Mesendoderm (in vitro differentiated cells): ENCODE measurements at places on chromosomes 6 and 20.

GRCh38 chr20:7712661-7713060 is 227.6 kb downstream of the HAO1 start:
- no peak for DNase-seq

GRCh38 chr20:32672982-32673851 is 524 bp downstream of the C20orf203 start:
- DNase-seq, result no peak

- no peak for DNase-seq
These were observed 805.7 kb downstream of the KIF16B start for GRCh38 chr20:15767586-15767985.

DNA sequence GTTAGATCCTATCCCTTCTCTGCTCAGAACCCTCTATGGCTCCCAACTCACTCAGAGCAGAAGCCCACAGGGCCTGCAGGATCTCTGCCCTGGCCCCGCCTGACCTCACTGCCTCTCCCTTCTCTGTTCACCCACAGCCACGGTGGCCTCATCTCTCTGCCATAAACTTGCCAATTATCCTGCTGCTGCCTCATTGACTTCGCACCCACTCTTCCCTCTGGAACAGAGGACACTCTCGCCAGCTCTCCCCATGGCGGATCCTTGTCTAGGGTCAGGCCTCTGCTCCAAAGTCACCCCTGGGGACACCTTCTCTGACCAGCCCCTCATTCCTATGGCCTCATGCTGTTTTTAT is 86.4 kb downstream of the CEBPB start:
- no peak for DNase-seq

DNA sequence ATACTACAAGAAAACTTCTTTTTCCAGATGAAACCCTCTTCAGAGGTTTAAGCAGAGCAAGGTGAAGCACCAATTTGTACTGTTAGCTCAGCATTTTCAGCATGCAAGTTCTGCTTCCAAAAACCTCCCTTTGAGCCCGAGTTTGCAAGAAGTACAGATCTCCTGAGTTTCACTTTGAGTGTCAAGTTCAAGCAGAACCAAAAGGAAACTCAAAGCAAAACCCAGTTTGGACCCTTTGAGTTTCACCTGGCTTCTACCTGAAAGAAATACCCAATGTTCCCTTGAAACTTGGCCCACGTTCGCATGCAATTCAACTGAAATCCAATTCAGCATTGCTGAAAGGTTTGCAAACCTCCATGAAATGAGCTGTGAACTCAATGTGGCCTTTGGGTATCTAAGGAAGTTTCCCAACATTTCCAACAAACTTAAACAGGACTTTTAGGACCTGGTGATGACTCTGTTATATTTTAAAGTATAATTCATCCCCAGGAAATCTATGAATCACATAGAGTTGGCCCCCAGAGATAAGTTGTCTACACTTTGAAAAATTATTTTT is 62.9 kb upstream of the HBS1L start:
- no peak for DNase-seq

- no peak for DNase-seq
These were observed 3.4 kb upstream of the ZHX3 start for GRCh38 chr20:41320976-41321375.

DNA sequence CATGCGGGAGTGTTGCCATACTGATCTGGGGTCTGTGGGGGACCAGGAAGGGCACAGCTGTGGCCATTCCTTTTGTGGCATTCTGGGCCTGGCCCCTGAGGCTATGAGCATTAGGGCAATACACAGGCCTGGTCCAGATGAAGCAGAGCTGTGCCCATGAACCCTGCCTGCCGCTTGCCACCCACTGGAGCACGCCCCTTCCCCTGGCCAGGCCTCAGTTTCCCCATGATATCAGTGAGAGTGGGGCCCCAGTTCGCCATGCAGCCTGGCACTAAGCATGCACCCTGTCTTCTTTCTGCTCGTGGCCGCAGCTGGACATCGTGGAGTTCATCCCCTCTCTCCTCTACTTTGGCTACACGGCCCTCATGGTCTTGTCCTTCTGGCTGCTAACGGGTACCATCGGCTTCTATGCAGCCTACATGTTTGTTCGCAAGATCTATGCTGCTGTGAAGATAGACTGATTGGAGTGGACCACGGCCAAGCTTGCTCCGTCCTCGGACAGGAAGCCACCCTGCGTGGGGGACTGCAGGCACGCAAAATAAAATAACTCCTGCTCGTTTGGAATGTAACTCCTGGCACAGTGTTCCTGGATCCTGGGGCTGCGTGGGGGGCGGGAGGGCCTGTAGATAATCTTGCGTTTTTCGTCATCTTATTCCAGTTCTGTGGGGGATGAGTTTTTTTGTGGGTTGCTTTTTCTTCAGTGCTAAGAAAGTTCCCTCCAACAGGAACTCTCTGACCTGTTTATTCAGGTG is 42.4 kb downstream of the PLAGL2 start:
- DNase-seq, result no peak

- no peak for DNase-seq
These were observed 299.5 kb downstream of the PAX1 start for GRCh38 chr20:22004946-22005345.

DNA sequence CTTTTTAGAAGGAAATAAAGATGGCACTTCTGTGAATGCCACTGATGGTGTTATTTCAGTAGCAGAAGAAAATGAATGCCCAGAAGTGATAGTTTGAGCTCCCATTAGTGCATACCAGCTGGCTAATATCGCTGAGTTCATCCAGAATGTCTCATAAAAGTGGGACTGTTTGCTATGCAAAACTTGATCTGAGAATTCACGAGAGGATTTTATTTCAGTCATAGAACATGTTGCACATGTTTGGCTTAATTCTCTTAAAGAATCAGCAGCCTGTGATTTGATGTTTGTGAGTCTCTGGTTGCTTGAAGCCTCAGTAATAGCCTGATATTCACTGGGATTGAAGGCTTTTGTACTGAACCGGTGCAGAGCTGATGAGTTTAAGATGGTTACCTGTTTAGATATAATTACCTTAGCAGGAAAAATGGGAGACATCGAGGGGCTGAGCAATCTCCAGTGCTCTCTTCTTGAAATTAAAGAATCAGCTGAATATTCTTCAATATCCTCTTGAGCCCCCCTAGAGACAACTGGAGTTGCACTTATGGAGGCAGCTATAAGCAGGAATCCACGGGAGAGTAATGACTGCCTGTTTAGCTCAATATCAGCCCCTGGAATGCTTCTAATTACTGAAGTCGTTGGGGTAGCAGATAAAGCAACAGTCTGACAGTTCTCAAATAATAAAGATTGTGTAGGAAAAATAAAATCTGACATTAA is 955.5 kb downstream of the PHF3 start:
- DNase-seq, result no peak

DNA sequence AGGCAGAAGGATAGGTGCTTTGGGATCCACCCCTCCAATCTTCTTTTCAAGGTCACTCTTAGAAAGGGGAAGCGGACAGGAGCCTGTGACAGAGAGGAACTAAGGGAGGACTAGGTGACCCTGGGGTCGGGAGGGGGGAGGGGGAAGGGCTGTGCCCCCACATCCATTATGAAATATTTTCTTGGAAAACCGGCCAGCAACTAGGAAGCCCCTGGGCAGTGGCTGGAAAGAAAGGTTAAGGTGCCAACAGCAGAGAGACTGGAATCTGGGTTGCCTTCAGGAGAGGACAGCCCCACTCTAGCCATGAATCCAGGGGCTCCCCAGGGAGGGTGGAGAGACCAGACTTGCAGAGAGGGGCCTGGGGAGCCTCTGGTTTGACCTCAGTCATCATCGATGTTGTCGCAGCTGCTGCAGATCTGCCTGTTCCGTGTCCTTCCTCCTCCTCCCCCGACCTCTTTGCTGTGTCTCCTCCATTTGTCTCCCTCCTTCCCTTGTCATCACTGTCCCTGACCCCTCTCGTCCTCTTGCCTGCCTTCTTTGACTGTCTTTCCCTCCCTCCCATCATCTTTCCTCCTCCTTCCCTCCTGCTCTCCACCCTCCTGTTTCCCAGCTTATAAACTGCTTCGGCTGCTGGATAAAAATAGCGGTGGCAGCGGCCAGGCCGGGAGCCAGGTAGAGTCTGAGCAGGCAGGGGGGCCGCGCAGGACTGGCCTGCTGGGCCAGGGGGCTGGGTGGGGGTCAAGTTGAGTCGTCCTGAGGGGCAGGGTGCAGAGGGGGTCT is 3.2 kb downstream of the SLC29A1 start:
- no peak for DNase-seq

DNA sequence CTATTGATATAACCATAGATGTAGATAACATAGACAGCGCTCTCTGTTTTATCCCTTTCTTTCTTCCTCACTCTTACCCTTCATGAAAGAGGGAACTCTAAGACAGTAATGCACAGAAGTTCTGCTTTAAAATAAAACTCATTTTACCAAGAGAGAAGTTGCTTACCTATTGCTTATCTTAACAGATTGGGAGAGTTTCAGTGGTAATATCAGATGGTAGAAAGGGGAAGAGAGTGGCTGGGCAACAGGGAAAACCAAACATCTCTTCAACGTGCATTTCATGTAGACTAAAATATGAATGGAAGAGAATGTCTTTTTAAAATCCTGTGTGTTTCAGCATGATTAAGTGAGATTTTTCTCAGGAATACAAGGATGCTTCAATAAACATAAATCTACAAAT is 45.3 kb upstream of the SIRPG start:
- DNase-seq, result no peak

GRCh38 chr6:153862139-153862538 is 176.9 kb upstream of the OPRM1 start:
- DNase-seq, result no peak

DNA sequence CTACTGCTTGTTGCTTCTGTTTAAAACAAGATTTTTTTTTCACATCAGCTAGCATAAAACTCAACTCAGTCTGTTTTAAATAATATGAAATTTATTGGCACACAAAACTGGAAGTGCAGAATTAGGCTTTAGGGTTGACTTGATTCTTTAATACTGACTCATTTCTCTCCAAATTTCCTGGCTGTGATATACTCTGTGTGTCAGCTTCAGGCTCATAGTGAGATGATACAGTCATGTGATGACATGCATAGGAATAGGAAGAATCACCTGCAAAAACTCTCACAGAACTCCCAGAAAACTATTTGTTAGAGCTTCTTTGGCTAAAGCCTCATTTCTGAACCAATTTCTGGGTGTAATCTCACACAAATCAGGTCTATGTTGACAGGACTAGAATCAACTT is 1068.0 kb upstream of the EPHA7 start:
- no peak for DNase-seq

GRCh38 chr6:7691021-7691420 is 34.9 kb upstream of the BMP6 start:
- no peak for DNase-seq

- no peak for DNase-seq
These were observed 14.2 kb downstream of the RAB23 start for GRCh38 chr6:57207872-57208271.

- no peak for DNase-seq
These were observed 341.2 kb downstream of the CDKAL1 start for GRCh38 chr6:20875369-20875963.

GRCh38 chr20:50305636-50306477 is 115.2 kb downstream of the CEBPB start:
- DNase-seq, result peak; percentile 45

GRCh38 chr20:13934992-13935894 is 55.2 kb downstream of the SEL1L2 start:
- DNase-seq, result no peak

GRCh38 chr6:113433335-113433991 is 423.7 kb upstream of the MARCKS start:
- no peak for DNase-seq

DNA sequence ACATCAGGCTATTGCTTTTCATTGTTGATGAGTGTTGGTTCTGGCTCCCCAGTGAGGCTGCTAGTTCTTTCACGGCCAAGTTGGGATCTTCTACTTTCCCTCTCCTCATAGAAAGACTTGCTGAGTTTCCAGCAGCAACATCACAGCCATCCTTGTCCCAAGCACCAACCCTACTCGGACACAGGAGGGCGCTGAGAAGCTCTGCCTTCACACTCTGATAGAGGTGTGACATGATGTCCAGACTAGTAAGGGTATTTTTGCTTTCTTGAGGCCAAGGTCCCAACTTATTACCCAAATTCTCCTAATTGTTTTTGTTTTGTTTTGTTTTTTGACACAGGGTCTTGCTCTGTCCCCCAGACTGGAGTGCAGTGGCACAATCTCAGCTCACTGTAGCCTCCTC is 3.0 kb upstream of the GCM1 start:
- DNase-seq, result peak; percentile 75

DNA sequence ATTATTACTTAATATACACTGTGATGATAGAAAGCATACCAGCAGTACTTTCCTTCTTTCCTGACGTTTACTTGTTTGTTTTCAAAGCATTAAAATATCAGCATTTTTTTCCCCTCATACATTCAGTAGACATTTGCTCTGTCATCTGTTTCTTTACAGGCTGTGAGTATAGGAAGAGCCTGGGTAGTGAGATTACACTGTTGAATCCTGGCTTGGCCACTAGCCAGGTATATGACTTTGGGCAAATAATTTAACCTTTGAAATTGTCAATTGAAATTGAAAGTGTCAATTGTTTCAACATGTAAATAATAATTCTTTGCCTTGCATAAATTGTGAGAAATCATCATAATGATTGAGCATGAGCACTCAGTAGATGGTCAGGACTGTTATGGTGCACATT is 336.2 kb downstream of the CDKAL1 start:
- no peak for DNase-seq

GRCh38 chr6:15247500-15248450 is 1.9 kb downstream of the JARID2 start:
- peak; percentile 70 for DNase-seq

DNA sequence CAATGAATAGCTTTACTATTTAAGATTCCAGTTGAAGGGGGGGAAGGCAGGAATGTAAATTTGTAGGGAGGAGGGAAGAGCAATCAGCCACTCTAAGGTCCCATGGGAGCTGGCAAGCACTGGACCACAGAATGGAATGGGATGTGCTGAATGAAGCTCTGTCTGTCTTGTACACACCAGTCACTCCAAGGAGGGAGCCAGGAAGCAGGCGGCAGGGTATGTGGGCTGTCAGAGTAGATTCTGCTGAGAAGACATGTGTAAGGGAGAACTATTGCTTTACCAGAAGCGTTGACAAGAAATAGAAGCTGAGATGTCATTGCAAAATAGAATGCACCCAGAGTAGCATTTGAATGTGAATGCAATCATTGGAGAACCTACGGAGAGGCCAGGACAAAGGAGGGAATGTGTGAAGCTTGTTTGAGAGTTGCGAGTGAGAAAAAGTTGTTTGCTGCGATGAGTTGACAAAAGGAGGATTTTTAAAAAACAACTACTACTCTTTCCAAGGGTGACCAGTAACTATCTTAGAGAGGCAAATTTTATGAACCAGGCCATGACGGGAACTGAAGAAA is 25.2 kb upstream of the PDE7B start:
- no peak for DNase-seq

DNA sequence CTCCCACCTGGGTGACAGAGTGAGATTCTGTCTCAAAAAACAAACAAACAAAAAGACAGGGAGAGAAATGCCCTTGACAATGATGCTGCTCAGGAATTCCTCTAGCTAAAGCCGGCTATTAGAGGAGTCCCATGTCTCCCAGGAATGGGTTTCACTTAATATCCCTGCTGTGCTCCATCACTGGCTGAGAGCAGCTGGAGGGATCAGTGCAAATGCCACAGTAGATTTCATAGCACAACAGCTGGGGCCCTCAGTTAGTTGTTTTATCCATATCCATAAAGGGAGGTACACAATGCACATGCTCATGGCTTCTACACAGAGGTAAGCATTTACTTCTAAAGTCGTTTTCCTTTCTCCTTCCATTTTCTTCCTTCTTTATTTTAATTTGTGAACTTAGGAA is 742.0 kb upstream of the POU3F2 start:
- no peak for DNase-seq
